ENCODE measurements at places on chromosomes 2 and 18. TPM values are rescaled to one million over a fixed set of nuclear protein-coding genes. Genes with fewer than 3 reads are reported as not detected.
A peak's percentile ranks its signal among the peaks of the same experiment; 100 is the strongest.

GRCh38 chr18:43847164-43848091 lies 570.1 kb upstream of the SYT4 start:
- no peaks in the 10 kb centered on the region for H3K27me3 ChIP-seq
- H3K4me3 ChIP-seq: no peak overlapping the region

DNA sequence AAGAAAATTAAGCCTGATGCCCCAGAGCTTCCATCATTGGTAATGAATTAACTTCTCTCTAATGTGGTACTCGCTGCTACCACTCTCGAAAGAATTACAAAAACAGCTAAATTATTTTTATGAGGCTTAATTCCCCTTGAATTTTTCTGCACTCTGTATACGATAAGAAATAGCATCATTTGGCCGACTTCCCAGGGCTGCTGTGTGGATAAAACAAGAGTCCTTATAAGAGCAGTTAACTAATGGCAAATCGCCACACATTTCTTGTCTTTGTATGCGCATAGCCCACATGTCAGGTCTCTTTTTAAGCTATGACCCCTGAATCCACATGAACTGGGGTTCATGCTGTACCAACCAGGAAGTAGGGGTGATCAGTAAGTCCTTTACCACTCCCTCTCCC lies 668.4 kb downstream of the TMEM182 start:
- H3K36me3 ChIP-seq: no peaks in the 10 kb centered on the region
- H3K27ac ChIP-seq: no peak overlapping the region
- H3K4me1 ChIP-seq: no peaks in the 10 kb centered on the region

GRCh38 chr18:4587204-4587603 lies 132.1 kb upstream of the DLGAP1 start:
- no peaks in the 10 kb centered on the region for H3K27me3 ChIP-seq
- no peak overlapping the region for H3K27ac ChIP-seq
- DNase-seq: no peak
- no peak overlapping the region for H3K4me3 ChIP-seq
- H3K4me1 ChIP-seq: no peaks in the 10 kb centered on the region

GRCh38 chr2:232731470-232731869 lies 34.3 kb downstream of the GIGYF2 start:
- no peak for DNase-seq
- no peak overlapping the region for H3K27ac ChIP-seq
- no peaks in the 10 kb centered on the region for H3K27me3 ChIP-seq
- no peak overlapping the region for H3K4me3 ChIP-seq
- H3K4me1 ChIP-seq: no peaks in the 10 kb centered on the region
- H3K36me3 ChIP-seq: no peaks in the 10 kb centered on the region

The NXPH2 gene
- not detected for total RNA-seq

DNA sequence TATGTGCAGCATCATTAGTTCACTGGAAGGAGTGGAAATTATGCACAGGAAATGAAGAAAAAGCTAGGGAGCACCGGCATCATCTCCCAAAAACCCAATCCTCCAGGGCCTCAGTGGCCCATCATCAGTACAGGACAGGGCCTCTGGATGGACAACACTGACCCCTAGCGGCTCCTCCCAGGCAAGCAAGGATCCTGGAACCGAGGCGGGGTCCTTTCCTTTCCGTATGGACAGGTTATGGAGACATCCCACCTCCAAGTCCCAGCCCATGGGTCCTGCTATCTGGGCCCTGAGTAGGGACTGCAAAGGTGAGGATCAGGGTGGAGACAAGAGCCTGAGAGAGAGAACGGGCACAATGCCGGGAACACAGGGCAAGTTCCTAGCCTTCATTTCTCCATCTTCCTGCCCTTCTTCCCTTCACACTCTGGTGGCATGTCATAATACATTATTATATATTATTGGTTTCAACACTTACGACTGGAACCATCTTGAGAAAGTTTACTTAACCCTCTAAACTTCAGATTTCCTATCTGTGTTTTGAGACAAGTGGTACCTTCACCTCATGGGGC lies 68.2 kb downstream of the ZNF516 start:
- no peaks in the 10 kb centered on the region for H3K36me3 ChIP-seq
- H3K4me1 ChIP-seq: no peaks in the 10 kb centered on the region
- no peak overlapping the region for H3K4me3 ChIP-seq
- no peaks in the 10 kb centered on the region for H3K27me3 ChIP-seq

GRCh38 chr2:176657393-176657792 lies 388.2 kb downstream of the MTX2 start:
- H3K27me3 ChIP-seq: no peaks in the 10 kb centered on the region
- DNase-seq: no peak
- H3K4me3 ChIP-seq: no peak overlapping the region
- no peaks in the 10 kb centered on the region for H3K4me1 ChIP-seq
- H3K27ac ChIP-seq: no peak overlapping the region

GRCh38 chr2:185044323-185044874 lies 446.1 kb downstream of the ZNF804A start:
- DNase-seq: no peak
- H3K4me1 ChIP-seq: no peaks in the 10 kb centered on the region
- H3K36me3 ChIP-seq: no peaks in the 10 kb centered on the region
- H3K27ac ChIP-seq: no peak overlapping the region

DNA sequence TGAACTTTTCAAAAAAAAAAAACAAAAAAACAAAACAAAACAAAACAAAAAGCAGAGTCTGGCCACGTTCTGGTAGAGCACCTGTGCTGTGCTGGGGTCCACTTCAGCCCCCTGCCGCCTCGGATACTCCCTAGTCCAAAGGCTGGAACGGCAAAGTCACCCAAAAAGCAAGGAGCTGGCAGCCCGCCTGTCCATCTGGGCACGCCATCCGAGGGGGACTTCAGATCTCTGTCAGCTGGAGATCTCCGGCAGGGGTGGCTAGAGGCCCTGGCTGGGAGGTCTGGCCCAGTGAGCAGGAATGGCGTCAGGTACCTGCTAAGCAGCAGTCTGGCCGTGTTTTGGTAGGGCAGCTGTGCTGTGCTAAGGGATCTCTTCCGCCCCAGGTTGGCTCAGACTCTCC lies 152.3 kb upstream of the ZNF516 start:
- H3K27me3 ChIP-seq: no peaks in the 10 kb centered on the region
- H3K27ac ChIP-seq: no peak overlapping the region
- H3K4me1 ChIP-seq: no peaks in the 10 kb centered on the region
- no peaks in the 10 kb centered on the region for H3K36me3 ChIP-seq
- H3K4me3 ChIP-seq: no peak overlapping the region

The ST3GAL5 gene
- total RNA-seq: 2.6 TPM

The MC5R gene
- not detected for total RNA-seq

The DNAH7 gene
- 0.91 TPM for total RNA-seq

GRCh38 chr2:10240911-10241610 lies 61.6 kb upstream of the HPCAL1 start:
- H3K36me3 ChIP-seq: no peaks in the 10 kb centered on the region
- no peak overlapping the region for H3K27ac ChIP-seq
- DNase-seq: no peak
- no peak overlapping the region for H3K4me3 ChIP-seq

- H3K4me1 ChIP-seq: no peaks in the 10 kb centered on the region
- no peaks in the 10 kb centered on the region for H3K36me3 ChIP-seq
- no peak overlapping the region for H3K27ac ChIP-seq
Measured at GRCh38 chr2:236538242-236538641, 31.4 kb upstream of the ACKR3 start.

- no peak for DNase-seq
- no peaks in the 10 kb centered on the region for H3K27me3 ChIP-seq
- no peak overlapping the region for H3K27ac ChIP-seq
- H3K4me3 ChIP-seq: no peak overlapping the region
- H3K4me1 ChIP-seq: no peaks in the 10 kb centered on the region
Measured at GRCh38 chr18:58900015-58900649, 35.5 kb downstream of the ZNF532 start.

The INPP5D gene
- 7.1 TPM for total RNA-seq

- H3K4me3 ChIP-seq: no peak overlapping the region
- H3K4me1 ChIP-seq: no peaks in the 10 kb centered on the region
- H3K36me3 ChIP-seq: no peaks in the 10 kb centered on the region
- H3K27ac ChIP-seq: no peak overlapping the region
- no peak for DNase-seq
- peaks cover 7% of the 10 kb centered on the region for H3K27me3 ChIP-seq
Measured at GRCh38 chr2:120691410-120691809, 44.3 kb upstream of the GLI2 start.

- H3K36me3 ChIP-seq: no peaks in the 10 kb centered on the region
- no peaks in the 10 kb centered on the region for H3K27me3 ChIP-seq
- H3K4me3 ChIP-seq: no peak overlapping the region
- DNase-seq: no peak
Measured at GRCh38 chr2:191410646-191411436, 165.6 kb downstream of the MYO1B start.

The ATP6V1B1 gene
- total RNA-seq: not detected

GRCh38 chr2:128414351-128414750 lies 95.7 kb upstream of the HS6ST1 start:
- H3K4me3 ChIP-seq: no peak overlapping the region
- no peaks in the 10 kb centered on the region for H3K36me3 ChIP-seq
- DNase-seq: peak; percentile 9
- no peaks in the 10 kb centered on the region for H3K27me3 ChIP-seq

DNA sequence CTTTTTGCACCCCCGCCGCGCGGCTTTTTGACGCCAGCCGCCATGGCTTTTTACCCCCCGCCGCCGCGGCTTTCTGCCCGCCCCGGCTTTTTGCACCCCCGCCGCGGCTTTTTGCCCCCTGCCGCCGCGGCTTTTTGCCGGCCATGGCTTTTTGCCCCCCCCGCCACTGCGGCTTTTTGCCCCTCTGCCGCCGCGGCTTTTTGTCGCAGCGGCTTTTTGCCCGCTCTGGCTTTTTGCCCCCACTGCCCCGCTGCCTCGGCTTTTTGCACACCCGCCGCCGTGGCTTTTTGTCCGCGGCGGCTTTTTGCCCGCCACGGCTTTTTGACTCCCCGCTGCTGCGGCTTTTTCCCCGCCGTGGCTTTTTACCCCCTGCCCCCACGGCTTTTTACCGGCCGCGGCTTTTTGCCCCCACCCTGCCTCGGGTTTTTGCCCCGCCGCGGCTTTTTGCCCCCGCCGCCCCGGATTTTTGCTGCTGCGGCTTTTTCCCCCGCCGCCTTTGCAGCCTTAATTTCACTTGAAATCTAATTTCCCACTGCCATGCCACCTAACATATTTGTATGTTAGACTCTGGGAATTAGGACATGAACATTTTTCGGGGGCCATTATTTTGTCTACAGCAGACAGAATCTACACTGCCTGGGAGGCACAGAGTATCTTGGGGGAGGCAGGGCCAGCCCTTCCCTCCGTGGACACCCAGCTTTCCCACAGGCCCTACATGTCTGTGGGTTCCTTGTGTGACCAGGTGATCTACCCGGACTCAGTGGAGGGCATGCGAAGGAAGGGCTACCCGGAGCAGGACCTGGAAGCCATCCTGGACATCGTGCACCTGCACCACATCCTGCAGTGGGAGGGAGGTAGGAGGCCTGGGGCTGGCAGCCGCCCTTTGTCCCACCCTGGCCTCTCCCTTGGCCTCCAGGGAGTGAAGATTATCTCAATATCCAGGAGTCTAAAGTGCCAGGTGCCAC lies 3031.0 kb upstream of the TEKT4 start:
- H3K4me1 ChIP-seq: no peaks in the 10 kb centered on the region
- H3K27ac ChIP-seq: no peak overlapping the region
- no peaks in the 10 kb centered on the region for H3K36me3 ChIP-seq
- no peak for DNase-seq
- H3K4me3 ChIP-seq: no peak overlapping the region

DNA sequence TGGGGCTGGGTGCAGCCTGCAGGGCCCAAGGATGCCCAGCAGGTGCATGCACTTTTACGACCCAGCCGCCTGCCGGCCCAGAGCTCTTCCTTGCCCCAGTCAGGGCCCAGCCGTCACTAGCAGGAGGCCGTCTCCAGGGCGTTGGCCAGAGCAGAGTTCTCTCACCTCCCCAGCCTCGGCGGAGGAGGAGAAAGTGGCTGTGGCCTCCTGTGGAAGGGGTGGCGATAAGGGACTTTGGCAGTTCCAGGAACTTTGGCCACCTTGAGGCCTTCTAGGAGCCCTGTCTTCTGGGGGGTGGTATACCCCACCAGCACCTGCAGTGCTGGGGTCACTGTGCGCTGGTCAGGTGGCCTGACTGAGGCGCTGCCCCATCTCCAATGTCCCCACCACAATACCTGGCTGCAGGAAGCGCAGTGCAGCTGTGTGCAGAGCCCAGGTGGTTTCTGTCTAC lies 22.0 kb downstream of the NPPC start:
- no peaks in the 10 kb centered on the region for H3K27me3 ChIP-seq
- no peak overlapping the region for H3K27ac ChIP-seq
- no peak overlapping the region for H3K4me3 ChIP-seq
- peak; percentile 24 for DNase-seq

GRCh38 chr2:127032621-127033020 lies 74.3 kb downstream of the BIN1 start:
- no peak overlapping the region for H3K27ac ChIP-seq
- H3K4me1 ChIP-seq: no peaks in the 10 kb centered on the region
- no peak overlapping the region for H3K4me3 ChIP-seq
- H3K36me3 ChIP-seq: no peaks in the 10 kb centered on the region

DNA sequence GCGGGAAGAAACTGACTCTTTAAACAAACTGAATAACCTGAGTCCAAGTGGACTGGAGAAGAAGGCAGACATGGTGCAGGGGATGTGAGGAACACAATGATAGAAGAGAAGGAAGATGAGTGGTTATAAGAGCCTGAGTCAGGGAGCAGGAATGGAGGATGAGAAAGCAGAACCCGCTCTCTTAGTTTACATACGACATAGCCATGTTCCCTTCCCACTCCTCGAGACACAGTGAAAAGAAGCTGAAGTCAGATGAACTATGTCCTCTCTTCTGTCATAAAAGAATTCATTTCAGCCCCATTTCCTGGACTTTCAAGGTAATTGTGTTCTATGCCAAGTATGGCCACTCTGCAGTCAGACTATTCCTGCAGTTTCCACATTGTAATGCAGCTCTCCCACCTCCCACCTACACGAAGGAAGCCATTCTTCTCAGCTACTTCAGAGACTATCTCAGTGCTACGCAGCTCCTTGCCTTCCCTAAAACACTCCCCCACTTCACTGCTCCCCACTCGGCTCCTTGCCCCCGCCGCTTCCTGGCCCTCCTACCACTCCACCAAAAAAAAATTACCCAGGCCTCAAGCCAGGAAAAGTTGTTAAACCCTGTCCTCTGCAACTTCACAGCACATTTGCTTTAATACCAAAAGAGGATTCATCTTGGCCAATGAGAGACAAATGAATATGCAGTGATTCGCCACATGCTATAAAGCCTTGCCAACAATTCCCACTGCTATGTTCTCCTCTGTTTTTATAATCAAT lies 323.4 kb upstream of the EPHA4 start:
- no peaks in the 10 kb centered on the region for H3K36me3 ChIP-seq
- no peaks in the 10 kb centered on the region for H3K27me3 ChIP-seq
- H3K4me3 ChIP-seq: no peak overlapping the region
- DNase-seq: no peak
- H3K27ac ChIP-seq: no peak overlapping the region

The HOXD9 gene
- 0.86 TPM for total RNA-seq

The SAG gene
- 1.8 TPM for total RNA-seq

GRCh38 chr2:133061874-133062593 lies 392.0 kb upstream of the LYPD1 start:
- no peaks in the 10 kb centered on the region for H3K27me3 ChIP-seq
- H3K27ac ChIP-seq: no peak overlapping the region
- no peaks in the 10 kb centered on the region for H3K36me3 ChIP-seq
- no peak overlapping the region for H3K4me3 ChIP-seq
- DNase-seq: no peak
- H3K4me1 ChIP-seq: no peaks in the 10 kb centered on the region

GRCh38 chr2:241018051-241018891 lies 19.9 kb downstream of the SNED1 start:
- no peak overlapping the region for H3K27ac ChIP-seq
- H3K4me1 ChIP-seq: no peaks in the 10 kb centered on the region
- no peak overlapping the region for H3K4me3 ChIP-seq

GRCh38 chr2:222284466-222284865 lies 14.3 kb downstream of the PAX3 start:
- H3K4me3 ChIP-seq: no peak overlapping the region
- H3K27ac ChIP-seq: no peak overlapping the region
- H3K36me3 ChIP-seq: no peaks in the 10 kb centered on the region
